Aortic smooth muscle cell (primary cell): ENCODE measurements at places on chromosomes 1 and 21. TPM values are rescaled to one million over a fixed set of nuclear protein-coding genes. Genes with fewer than 3 reads are reported as not detected.

The DMBX1 gene
- not detected in 2 replicates for total RNA-seq

The NCMAP gene
- not detected in 2 replicates for total RNA-seq

The PKNOX1 gene
- total RNA-seq = 7.1 and 9.3 TPM in 2 replicates

The IL20 gene
- not detected in 2 replicates for total RNA-seq

The ATXN7L2 gene
- 1.3 and 1.8 TPM in 2 replicates for total RNA-seq

The SIK1 gene
- total RNA-seq = under 0.01 and 0.13 TPM in 2 replicates

The CR2 gene
- total RNA-seq = not detected in 2 replicates
